ENCODE measurements at places on chromosomes 2 and 18.

DNA sequence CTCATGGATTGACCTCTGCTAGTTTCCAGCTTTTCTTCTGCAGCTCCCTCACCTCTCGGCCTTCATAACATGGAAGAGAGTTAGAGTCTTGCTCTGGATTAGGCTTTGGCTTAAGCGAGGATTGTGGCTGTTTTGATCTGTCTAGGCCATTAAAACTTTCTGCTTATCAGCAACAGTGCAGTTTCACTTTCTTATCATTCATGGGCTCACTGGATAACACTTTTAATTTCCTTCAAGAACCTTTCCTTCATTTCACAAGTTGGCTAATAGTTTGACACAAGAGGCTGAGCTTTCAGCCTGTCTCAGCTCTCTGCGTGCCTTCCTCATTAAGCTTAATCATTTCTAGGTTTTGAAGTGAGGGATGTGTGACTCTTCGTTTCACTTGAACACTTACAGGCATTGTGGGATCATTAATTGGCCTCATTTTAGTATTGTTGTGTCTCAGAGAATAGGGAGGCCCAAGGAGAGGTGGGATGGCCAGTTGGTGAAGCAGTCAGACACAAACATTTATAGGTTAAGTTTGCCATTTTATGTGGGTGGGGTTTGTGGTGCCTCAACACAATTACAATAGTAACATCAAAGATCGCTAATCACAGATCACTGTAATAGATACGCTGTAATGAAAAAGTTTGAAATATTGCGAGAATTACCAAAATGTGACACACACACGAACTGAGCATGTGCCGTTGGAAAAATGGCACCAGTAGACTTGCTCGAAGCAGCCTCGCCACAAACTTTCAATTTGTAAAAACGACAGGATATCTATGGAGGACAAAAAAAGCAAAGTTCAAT is 129.3 kb downstream of the ZNF236 start:
- no peak for DNase-seq

DNA sequence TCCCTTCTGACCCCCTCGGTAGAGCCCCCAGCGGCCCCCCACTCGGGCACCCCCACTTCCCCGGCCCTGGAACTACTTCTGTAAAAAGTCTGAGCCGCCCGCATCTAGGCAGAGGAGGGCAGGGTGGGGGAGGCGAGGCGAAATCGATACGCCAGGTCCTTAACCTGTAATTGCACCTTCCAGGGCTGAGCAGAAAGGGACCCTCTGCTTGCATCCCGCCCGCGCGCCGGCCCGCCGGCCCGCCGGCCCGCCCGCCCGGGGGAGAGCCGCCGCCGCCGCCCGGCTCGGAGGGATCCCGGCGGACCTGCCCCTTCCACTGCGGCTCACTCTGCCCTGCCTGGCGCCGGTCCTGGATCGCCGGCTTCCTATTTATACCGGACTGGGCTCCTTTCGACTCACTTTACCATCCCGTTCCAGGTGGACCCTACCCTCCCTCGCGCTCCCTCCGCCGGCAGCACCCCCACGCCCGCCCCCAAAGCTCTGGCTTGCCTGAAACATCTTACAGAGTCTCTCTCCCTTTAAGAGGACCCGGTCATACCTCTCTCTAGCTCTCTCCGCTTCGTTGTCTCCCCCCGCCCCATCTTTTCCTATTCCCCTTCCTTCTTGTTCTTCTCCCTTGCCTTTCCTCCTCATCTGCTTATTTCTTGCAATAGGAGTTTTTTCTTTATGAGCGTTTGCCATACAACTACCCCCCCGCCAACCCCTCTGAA is 797 bp downstream of the KLHL14 start:
- no peak for DNase-seq

- no peak for DNase-seq
Observed at GRCh38 chr18:22705328-22705727, 227.8 kb upstream of the RBBP8 start.

GRCh38 chr2:231934441-231935206 is 8.4 kb upstream of the NPPC start:
- DNase-seq = no peak

- DNase-seq = no peak
Observed at GRCh38 chr2:135741043-135741394, 636 bp upstream of the UBXN4 start.

DNA sequence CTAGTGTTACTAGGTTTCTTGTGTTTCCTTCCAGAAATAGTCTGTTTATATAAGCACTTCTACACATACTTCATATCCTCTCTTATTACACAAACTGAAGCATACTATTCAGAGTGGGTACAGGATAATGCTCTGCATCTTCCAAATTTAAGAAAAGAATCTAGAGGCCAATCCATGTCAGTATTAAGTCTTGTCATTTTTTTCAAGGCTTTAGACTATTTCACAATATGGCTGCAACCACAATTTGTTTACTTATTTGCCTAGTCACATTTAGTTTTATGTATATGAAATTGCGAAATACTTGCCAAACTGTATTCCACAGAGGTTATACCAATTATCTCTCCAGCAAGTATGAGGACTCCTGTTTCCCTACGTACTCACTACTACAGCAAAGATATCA is 27.9 kb downstream of the IWS1 start:
- no peak for DNase-seq

GRCh38 chr2:86413296-86414094 is 27.7 kb upstream of the KDM3A start:
- no peak for DNase-seq

GRCh38 chr18:7332452-7332851 is 101.6 kb downstream of the LRRC30 start:
- DNase-seq = no peak

- no peak for DNase-seq
Observed at GRCh38 chr2:111710085-111710484, 173.9 kb downstream of the ANAPC1 start.

GRCh38 chr2:60840880-60841279 is 40.5 kb upstream of the REL start:
- DNase-seq = no peak

DNA sequence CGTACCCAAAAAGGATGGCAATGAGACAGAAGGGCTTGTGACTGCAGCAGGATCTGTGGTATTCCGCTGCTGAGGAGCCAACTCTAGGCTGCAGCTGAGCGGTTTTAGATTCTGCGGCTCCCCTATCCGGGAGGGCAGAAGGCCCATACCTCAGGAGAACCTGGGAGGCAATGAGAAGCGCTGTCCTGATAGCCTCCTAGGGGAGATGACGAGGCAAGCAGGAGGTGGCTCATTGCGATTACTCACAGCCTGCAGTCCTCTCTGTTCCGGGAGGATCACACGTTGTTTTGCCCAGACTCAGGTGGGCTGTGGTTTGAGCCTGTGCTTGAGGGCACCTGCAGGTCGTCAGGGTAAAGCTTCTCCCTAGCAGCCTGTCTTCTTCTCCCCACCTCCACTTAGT is 65.1 kb downstream of the COA5 start:
- DNase-seq = no peak

All from stimulated activated CD4-positive, alpha-beta T cell treated with anti-CD3 and anti-CD28 coated beads, Interleukin-12 subunit alpha, Interleukin-12 subunit beta, amount 100 ng/mL, for 24 hours (primary cell).